PC-9 (cell line): ENCODE measurements at places on chromosomes 2 and 18. TPM values are rescaled to one million over a fixed set of nuclear protein-coding genes. Genes with fewer than 3 reads are reported as not detected.

POTEC gene
- not detected in 2 replicates for total RNA-seq

RFX8 gene
- not detected in 2 replicates for total RNA-seq

FLACC1 gene
- total RNA-seq = 0.75 and 0.87 TPM in 2 replicates

GALNT3 gene
- total RNA-seq = 31.6 and 33.1 TPM in 2 replicates

KIF1A gene
- not detected in 2 replicates for total RNA-seq

G6PC2 gene
- not detected in 2 replicates for total RNA-seq
